ENCODE measurements at places on chromosomes 7 and 10. TPM values are rescaled to one million over a fixed set of nuclear protein-coding genes. Genes with fewer than 3 reads are reported as not detected.

EBF3 gene
- total RNA-seq, result 23.6 TPM

MYH16 gene
- total RNA-seq, result not detected

FXYD4 gene
- not detected for total RNA-seq

TPK1 gene
- total RNA-seq, result 3.4 TPM

DNAJB12 gene
- total RNA-seq, result 32.0 TPM

DNA sequence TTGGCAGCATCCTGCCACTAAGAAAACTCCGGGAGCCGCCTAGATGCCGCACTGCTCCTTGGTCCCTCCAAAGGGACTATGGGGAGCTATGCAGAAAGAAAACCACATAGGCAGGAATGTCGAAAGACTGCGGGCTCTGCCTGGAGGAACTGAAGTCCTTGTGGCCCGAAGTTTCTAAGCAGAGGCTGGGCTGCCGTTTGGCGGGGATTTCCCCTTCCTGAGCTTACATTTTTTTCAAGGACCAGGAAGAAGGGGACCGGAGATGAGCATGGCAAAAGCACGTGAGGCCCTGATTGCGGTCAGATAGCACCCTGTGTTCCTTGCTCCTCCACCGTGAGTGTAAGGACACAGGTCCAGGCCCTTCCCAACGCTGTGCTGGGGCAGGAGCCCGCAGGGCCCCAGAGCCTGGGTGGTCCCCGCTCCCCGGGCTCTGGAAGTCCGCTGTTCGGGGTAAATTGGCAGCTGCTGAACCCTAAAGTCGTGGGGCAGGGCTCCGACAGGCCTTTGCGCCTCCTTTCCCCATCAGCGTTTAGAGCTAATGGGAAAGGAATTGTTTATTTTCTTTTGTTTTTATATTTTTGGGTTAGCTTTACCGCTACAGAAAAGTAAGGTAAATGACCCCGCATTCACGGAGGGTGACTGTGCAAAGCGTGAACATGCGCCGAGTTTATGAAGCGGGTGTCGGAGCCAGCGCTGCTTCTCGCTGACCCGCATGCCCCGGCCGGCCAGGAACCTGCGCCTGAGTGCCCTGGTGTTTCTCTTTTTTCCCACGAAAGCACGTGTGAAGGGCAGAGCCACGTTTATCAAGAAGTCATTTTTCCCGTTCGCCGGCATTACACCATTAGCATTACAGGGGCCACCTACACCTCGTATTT is 356.5 kb upstream of the ZNF32 start:
- DNase-seq, result no peak

GRCh38 chr10:77661674-77662073 is 24.1 kb upstream of the KCNMA1 start:
- DNase-seq, result peak; percentile 90

DNA sequence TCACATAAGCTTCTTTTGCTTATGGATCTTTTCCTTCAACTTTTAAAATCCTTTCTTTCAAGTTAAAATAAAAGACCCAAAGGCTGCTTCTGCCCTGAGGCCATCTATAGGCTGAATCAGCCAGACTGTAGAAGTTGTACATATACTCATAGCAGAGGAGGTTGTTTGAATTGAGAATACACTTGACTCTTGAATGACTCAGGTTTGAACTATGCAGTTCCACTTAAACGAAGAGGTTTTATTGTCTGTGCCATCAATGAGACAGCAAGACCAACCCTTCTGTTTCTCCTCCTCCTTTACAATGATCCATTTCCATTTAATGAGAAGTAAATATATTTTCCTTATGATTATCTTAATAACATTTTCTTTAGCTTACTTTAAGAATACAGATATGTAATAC is 5.8 kb downstream of the ZNF365 start:
- DNase-seq, result peak; percentile 51

DNA sequence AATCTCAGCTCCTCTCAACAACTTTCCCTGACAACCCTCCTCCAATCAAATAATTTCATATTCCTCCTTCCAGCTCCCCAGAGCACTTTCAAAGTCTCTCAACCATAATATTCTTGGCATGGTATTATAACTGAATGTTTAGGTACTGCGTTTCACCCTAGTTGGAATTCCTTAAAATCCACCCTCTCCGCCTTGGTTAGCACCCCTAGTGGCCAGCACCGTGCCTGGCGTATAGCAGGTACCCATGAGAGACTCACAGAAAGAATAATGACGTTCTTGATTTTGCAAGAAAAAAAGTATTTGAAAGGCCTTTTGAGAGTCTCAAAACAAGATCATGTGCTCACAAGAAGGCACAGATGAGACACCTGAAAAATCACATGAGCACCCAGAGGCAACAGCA is 50.9 kb downstream of the GLI3 start:
- peak; percentile 75 for DNase-seq

DNA sequence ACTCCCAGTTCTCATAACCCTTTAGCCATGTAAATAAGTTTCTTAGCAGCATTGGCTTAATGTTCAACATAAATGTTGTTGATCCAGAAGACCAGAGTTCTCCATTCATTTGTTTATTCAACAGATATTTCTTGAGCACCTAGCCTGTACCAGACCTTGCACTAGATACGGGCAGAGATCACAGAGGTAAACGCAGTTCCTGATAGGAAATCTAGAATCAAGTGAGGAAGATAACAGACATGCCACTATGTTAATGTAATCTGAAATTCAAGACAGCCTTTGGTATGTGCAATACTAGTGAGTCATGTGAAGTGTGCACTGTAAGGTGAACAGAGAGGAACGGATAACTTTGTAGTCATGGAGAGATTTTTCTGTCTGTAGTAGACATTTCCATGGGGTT is 3.0 kb downstream of the BUB3 start:
- DNase-seq, result no peak

- DNase-seq, result peak; percentile 14
Observed at GRCh38 chr10:62805231-62806099, 945 bp downstream of the ADO start.

- peak; percentile 69 for DNase-seq
Observed at GRCh38 chr7:111730476-111731300, 168.4 kb upstream of the IMMP2L start.

DNA sequence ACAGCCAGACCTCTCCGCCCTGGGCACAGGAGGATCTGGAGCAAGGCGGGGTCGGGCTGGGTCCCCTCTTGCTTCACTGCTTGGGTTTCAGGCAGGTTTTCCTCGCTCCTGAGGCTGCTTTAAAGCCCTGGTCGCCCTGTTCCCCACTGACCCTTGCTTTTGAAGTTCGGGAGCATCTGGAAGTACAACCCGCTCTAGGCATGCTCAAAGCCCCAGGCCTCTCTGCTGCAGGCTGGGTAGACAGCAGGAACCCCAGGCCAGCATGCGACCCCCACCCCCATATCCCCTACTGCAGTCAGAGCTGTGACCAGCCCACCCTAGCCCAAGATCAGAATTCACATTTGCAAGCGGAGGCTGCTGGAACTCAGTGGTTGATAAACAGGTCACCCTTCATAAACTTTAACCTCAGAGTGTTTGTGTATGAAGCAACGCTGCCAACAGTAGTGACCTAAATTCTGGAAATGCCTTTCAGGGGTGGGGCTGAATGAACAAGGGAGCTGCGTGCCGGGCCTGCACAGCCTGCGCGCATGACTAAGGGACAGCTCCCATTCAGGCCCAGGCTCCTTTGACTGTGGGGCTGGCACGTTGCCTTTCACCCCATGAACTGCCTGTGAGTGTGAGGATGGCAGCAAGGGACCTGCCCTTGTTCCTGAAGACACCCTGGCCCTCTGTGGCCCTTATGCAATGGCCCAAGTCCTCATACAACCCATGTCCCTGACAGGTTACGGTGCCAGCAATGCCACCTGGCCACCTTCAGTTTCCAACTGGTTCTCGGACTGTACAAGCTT is 52.5 kb downstream of the PROSER2 start:
- peak; percentile 36 for DNase-seq

DNA sequence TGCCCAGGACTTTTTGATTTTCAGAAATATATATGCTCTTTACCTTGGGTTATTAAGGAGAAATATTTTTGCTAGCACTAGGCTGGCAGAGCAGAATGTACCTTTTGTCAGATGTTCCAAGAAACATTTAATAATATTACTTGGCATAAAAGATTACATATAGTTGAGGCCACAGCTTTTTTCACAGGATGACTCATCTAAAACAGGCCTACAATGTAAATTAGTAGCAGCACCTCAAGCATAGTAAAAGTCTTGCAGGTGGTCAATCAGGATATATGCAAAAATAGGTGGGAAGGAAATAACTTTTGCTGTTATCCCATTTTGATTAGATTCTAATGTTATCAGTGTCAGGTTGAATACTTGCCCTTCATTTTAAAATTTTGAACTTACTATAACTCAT is 14.9 kb upstream of the ITGB1 start:
- no peak for DNase-seq

GRCh38 chr7:150937848-150938561 is 40.1 kb downstream of the KCNH2 start:
- no peak for DNase-seq

GRCh38 chr10:4885162-4885561 is 59.2 kb downstream of the AKR1E2 start:
- no peak for DNase-seq

GRCh38 chr7:75691793-75692543 is 46.8 kb downstream of the HIP1 start:
- DNase-seq, result no peak

DNA sequence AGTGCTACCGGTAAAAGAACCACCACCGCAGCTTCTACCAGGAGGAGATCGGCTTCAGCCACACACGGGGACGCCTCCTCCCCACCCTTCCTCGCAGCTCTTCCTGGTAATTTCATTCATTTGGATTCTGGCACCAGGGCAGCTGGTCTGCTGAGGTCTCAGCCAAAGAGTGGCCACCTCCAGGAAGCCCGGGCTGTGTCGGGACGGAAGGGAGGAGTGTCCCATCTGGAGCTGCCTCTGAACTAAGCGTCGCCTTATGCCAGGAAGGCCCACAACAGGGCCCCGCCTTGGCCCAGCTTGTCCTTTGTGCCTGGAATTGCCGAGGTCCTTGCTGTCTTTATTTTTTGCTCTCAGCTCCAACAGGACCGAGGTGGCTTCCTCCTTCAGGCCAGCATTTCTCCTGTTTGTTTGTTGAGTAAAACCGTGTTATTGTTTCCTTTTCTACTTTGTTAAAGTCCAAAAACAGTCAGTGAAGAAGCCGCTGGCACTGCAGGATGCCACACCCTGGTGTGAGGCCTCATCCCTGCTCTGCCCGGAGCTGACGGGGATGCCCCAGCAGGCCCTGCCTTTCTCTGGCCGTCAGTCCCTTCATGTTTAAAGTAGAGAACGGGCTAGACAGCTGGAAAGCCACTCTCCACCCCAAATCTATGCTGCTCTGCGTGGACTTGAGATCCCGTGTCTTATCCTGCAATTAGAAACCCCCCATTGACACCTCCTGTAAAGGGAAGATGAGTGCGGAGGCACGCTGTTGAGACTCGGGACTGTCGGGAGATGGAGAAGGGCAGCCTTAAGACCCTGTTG is 24.5 kb upstream of the TTYH3 start:
- DNase-seq, result peak; percentile 46

DNA sequence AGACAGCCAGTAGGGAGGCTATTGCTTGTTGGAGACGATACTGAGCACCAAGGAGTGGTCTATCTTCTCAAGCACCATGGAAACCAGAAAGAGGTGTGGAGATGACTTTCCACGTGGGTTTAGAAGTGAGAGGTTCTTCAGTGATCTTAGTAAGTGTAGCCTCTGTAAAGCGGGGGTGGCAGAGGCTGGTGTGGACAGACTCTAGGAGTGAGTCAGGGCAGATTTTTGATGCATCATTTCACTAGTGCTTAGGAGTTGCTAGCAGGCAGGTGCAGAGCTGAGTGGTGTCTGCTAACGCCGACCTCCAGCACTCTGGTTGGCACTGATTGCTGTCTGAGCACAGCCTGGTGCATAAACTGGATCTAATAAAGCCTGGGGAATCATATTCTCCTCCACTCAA is 78.4 kb upstream of the ADO start:
- DNase-seq, result no peak

DNA sequence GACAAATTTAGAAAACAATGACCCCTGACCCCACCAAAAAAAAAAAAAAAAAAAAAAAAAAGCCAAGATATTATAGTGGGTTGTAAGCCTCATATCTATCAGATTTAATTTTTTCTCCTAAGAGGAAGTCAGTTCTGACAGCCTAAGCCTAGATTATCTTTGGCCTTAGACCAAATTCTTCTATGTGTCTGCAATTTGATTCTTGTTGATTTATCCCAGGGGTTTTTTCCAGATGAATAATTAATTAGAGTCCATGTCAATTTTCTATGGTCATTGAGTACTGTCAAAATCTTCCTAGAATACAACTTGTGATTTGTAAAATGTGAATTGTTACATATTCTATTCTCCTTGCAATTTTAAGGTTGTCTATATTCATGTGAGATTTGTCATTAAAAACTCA is 151.6 kb upstream of the CACNA2D1 start:
- DNase-seq, result no peak

DNA sequence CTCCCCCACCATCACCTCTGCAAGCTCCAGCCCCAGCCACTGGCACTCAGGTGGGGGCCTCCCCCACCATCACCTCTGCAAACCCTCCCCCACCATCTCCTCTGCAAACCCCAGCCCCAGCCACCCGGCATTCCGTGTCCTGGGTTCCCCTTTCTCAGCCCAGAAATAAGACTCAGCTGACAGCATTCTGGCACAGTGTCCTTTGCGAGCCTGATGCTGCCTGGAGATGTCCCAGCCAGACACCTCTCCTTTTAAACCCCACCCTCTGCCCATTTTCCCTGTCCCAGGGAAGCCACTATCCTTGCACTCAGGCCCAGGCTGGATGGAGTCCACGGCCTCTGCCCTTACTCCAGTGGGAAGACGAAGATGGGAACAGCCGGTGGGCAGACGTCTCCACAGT is 49.8 kb downstream of the ELFN1 start:
- no peak for DNase-seq

DNA sequence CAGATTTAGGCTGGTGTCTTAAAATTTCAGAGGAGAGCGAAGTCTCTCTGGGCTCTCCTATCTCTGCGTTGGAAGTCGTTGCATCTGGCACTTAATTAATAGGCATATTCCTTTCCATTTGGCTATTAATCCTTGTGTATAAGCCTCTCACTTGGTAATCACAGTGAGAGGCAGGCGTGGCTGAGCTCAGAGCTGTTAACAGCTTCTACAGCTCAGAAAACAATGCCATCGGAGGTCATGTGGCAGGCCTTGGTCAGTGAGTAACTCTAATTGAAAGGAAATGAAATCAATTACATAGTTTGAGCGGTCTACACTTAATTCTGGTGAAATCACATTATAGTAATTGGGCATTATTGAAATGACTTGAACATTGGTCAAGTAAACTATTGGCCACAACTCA is 135.1 kb downstream of the DPY19L1 start:
- DNase-seq, result no peak

DNA sequence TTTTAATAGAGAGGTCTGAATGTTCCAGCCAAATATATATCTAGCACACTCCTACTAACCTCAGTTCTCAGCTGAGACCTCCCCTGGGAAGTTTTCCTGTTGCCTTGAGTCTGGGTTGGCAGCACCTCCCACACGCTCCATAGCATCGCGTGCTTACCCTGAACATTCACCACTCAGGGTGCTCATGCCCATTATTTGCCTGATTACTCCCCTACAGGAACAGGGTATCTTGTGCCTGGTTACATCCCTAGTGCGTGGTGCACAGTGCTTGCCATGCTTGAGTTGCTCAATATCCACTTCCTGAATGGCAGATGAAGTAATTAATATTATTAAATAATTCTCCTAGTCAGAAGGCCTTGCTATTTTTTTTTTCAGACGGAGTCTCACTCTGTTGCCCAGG is 269.9 kb upstream of the IMMP2L start:
- no peak for DNase-seq

GRCh38 chr10:90816466-90816865 is 41.4 kb downstream of the HTR7 start:
- DNase-seq, result no peak
